ENCODE measurements at places on chromosomes 2 and 18.

- DNase-seq, result no peak
Measured at GRCh38 chr2:240651185-240651584, 25.9 kb downstream of the GPR35 start.

- no peak for DNase-seq
Measured at GRCh38 chr18:23191232-23191631, 55.9 kb downstream of the CABLES1 start.

GRCh38 chr2:85951351-85952067 lies 62.7 kb upstream of the ST3GAL5 start:
- no peak for DNase-seq

DNA sequence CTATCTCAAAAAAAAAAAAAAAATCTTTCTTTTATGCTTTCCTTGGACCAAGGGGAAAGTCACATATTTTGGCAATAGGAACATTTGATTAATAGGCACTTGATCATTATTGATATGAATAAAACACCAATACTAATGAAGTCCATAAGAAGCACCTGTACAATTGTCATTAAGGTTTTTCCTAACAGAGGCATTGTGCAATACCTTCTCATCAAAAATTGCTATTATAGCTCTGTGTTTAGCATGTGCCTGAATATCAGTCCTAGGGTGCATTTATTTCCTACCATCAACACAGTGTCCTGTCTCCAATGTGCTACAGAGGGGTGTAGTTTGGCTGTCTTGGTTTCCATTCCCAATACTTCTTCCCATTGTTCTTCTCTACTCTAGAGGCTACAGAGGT lies 483.8 kb upstream of the SPRED2 start:
- DNase-seq, result no peak

DNA sequence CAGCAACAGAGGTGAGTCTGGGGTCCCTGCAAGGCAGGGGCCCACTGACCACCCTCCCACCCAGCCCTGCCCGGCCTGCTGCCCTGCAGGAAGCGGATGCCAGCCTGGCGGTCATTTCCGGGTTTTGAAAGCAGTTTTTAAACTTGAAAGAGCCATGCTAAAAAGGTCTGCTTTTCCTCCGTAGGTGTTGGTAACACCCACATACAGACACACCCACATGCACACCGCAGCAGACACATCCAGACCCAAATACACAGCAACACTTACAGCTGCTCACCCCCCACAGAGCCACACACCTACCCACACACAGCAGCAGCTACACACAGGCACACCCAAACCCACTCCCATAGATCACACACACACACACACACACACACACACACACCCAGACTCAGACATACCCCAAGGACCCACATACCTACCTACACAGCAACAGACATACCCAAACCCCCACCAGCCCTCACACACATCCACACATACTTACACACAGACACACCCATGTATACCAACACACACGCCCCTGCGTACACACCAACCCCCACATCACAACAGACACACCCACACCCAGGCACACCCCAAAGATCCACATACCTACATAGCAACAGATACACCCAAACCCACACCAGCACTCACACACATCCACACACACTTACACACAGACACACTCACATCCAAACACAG lies 7.6 kb downstream of the ZFP36L2 start:
- no peak for DNase-seq

DNA sequence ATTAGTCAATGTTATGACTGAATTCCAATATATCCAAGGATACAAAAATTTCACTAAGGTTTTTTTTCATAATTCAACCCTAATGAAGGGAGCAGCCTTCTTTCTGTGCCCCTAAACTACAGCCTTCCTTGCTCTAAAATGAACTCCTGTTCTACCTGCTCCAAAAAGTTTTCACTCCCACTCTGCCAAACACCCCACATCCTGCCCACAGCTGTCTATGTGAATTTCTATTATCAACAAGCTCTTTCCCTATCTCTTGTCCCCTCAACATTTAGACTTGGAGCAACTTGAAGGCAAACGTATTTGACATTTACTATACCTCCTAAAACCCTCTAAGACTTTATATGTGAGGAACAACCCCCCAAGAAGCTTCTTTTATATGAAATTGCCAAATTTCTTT lies 2.5 kb downstream of the STAT4 start:
- no peak for DNase-seq

DNA sequence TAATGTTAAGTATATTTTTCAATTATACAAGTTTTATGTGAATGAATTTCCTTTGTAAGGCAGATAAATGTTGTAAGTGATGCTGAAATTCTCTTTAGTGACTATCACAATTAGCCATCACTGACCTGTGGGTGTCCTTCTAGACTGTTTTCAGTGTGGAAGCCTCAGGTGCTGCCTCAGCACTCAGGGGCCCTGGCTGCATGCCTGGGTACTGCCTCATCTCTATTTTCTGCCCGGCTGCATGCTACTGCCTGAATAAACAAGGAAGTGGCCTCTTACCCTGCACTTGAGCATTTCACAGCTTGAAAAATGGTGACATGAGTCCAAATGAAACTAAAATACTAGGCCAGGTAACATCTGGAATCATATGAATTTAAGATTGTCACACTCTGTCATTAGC lies 787.6 kb upstream of the SALL3 start:
- DNase-seq, result no peak

- DNase-seq, result no peak
Measured at GRCh38 chr2:233457356-233457755, 103.1 kb downstream of the DGKD start.

DNA sequence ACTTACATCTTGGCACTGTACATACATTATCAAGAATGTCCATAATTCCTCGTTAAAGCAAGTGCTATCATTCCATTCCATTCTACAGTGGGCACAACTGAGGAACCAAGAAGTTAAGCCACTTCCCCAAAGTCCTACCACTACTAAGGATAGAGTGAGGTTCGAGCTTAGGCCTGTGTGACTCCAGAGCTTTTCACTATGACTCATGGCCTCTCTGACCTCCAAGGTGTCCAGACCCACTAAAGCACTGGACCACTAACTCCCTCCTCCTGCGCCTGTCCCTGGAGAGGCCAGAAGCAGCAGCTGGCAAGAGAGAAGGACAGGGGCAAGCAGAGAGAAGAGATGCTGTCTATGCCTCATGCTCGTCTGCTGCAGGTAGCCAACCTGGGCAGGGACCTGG lies 117.0 kb downstream of the ZBTB7C start:
- no peak for DNase-seq

DNA sequence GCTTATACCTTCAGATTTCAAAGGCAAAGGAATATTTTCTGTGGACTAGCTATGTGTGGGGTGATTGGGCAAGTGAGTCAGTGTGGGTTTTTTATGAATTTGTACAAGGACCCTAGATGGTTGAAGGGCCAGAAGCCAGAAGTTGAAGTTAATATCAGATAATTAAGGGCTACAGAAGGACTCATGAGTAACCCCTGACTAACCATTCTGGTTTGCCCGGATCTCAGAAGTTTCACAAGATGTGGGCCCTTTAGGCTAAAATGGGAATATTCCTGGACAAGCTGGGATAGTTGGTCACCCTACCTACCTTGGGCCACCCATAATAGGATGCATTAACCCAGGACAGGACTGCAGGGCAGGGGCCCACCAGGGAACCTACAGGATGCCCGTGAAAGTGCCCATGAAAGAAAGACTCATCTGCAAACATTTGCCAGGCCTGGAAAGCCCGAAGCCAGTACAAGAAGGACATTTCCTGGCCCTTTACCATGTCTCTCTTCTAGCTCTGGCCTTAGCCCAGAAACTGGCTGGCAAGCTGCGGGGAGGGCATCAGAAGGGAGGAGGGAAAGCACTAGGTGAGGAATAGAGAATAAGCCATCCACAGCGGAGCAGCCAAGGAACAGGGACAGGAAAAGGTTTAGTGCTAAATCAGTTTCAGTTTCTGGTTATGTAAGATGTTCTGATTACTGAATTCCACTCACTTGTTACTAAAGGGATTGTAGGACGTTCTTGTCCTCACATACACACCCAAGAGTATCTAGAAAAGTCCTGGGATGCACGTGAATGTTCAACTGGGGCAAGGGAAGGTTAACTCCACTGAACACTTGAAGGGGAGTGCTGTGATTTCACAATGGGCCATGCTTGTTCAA lies 33.6 kb downstream of the GCG start:
- no peak for DNase-seq

Data from amniotic stem cell (primary cell).